ENCODE measurements at places on chromosomes 6 and 20.

GRCh38 chr20:23773127-23773526, 22.4 kb upstream of the CST1 start:
- DNase-seq: no peak

GRCh38 chr6:122075084-122075838, 324.2 kb upstream of the HSF2 start:
- DNase-seq: no peak

DNA sequence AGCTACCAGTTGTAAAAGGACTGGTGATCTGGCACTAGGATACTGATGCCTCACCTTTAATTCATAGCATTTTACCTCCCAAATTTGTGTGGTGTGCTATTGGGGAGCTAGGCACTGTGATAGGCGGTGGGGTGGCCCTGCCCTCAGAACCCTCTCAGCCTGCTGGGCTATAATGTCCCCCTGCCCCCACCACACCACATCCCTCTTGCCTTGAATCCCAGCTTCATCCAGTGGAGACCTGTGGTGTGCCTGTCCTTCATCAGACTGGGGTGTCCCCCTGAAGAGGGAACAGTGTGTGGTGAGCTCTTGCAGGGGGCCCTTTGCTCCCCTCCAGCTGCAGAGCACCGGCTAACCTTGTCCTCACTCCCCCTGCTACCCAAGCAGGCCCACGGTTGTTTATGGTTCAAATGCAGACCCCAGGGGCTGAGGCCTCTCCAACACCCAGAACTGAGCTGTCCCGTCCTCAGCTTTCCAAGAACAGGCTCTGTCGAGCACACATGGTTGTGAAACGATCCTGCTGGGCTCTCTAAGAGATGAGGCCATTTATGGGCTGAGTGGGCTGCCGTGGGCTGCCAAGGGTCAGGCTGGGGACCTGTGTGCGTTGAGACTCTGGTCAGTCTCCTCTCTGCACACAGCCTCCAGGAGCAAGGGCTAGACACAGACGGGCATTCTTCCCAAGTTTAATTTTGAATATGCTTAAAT, 26.9 kb upstream of the VEGFA start:
- DNase-seq: no peak

DNA sequence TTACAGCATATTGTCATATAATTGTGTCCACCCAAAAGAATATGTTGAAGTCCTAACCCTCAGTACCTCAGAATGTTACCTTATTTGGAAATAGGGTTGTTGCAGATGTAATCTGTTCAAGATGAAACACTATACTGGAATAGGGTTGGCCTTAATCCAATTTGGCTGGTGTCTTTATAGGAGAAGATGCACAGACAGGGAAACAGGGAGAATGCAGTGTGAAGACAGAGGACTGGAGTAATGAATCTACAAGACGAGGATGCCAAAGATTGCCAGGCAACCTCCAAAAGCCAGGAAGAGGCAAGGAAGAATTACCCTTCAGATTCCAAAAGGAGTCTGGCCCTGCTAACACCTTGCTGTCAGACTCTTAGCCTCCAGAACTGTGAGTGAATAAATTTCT, 482.9 kb downstream of the PTPRT start:
- no peak for DNase-seq

DNA sequence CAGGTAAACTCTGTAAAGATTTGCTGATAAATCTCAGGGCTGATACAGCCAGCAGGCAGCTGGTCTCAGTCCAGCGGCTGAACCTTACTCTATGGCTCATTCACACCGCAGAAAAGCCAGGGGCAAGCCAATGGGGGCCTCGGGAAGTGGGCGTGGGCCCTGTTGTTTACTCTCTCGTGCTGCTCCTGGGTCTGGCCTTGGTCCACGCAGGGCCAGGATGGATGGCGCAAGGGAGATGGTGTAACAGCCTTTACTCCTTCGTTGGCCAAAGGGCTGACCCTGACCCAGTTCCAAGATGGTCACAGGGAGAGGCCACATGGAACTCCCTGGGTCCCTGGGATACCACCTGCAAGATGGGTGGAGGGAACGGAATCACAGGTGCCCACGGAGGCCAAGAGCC, 16.2 kb downstream of the KCNK17 start:
- no peak for DNase-seq

DNA sequence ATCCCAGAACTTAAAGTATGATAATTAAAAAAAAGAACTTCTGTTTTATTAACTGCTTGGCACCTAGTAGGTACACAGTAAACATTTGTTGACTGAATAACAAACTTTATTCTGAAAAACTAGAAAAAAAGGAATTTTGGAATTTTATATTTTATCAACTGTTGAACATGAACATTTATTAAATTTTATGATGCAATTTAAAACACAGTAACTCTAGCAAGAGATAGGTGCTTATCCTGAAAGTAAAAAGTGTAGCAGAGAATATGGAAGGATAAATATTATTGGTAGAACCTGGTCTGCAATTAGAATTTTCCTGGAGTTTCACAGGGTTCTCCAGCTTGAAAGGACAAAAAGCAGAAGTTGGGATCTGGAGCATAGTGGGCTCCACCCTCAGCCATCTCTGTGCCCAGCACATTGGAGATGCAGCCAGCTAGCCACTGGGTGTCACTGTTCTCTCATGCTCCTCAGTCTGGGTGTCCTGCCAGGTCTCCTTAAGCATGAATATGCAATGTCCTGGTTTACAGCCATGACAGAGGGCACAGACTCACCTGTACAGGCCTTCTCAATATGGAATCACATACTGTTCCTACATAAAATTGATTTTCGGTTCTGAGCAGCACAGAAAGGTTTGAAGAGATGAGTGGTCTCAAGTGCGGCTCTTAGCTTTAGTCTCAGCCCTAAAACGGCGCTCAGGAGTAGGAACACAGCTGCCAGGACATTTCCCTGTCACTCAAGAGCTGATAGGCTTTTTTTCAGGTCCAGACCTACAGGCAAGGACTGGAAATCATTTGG, 31.7 kb upstream of the IL20RA start:
- peak; percentile 35 for DNase-seq

DNA sequence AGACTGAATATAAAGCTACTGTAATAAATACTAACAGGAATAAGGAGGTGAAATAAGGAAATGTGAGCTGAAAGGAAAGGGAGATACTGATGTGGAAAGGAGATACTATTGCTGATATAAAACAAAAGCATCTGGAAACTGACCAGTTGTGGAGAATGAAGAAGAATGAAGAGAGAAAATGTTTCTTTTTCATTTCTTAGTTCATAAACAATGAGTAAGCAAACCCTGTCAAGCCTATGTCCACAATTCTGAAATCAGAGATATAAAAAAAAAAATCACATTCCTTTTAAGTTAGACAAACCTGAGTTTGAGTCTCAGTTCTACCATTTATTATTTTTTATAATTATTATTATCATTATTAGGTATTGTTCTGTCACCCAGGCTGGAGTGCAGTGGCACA, 121.6 kb upstream of the GJE1 start:
- DNase-seq: no peak

- DNase-seq: no peak
These were observed 15.4 kb downstream of the COQ3 start for GRCh38 chr6:99378636-99379035.

GRCh38 chr20:15895126-15895525, 678.1 kb downstream of the KIF16B start:
- DNase-seq: no peak

DNA sequence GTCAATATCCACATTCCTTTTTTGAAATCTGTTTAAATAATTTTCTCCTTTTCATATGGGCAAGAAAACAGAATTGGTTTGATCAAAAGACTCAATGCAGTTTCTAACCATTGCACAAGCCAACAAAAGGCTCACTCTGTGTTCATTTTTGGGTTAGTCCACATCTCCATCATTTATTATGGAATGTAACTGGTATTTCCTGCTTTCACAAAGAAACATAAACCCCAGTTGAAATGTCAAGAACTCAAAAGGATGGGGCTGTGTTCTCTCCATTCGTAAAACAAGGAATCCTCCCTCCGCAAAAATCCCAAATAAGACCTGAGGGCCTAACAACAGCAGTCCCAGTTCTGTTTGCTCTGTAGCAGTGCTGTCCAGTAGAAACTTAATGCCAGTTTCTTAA, 420.9 kb downstream of the GJA1 start:
- no peak for DNase-seq

DNA sequence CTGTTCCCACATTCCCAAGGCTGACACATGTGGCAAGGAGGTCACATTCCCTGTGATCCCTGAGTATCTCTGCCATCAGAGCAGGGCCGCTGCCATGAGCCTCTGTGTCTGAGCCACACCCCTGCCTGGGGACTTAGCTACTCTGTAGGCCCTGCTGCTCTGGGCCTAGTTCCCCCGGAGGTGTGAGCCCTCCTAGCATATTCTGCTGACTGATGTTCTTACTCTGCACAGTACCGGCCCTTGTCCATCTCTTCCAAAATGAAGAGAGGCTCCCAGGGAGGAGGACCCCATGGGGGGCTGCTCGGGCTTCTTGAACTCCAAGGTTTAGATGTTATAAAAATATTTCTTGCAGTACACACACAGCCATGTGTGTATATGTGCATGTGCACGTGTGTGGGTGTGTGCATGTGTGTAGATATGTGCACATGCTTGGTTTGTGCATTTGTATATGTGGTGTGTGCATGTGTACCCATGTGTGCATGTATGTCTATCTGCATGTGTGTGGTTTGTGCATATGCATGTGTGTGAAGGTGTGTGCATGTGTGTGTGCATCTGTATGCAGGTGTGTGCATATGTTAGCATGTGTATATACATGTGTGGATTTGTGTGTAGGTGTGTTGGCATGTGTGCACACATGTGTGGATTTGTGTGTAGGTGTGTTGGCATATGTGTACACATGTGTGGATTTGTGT, 101.2 kb downstream of the ERMARD start:
- no peak for DNase-seq

DNA sequence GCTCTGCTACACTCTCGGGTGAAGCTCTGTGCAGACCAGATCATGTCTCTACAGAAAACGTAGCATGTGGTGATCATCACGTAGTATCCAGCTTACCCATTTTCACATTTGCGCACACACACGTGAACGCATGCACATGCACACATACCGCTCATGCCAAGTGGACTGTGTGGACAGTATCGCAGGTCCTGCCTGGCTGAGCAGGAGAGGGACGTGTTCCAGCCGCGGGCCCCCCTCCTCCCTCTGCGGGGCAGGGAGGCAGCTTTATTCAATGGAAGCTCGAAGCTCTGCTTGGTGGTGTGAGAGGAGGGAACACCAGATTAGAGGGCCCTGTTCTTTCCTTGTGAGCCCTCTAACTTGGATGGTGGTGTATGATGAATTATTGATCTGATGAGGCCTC, 51.1 kb downstream of the CDH26 start:
- DNase-seq: no peak

DNA sequence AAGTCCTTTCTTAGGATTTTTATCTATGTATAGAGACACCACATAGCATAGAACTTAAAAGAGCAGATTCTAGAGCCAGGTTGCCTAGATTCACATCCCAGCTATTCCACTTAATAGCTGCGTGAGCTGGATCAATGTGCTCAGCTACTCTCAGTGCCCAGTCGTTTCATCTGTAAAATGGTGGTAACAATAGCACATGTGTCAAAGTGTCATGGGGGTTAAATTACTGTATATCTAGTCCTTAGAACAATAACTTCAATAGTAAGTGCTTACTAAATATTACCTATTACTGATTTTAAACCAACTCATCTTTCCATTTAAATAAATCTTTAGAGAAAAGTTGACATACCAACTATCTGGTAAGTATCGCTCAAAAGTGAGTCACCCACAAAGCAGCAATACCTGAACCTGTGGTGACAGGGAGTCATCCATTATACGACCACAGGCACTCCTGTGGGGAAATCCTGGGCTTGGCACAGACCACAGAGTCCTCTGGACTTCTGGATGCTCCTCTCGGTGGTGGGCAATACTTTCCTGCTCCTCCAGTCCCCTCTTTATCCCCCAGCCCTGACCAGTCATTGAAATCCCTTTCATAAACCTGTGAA, 154.8 kb downstream of the PDSS2 start:
- DNase-seq: no peak

DNA sequence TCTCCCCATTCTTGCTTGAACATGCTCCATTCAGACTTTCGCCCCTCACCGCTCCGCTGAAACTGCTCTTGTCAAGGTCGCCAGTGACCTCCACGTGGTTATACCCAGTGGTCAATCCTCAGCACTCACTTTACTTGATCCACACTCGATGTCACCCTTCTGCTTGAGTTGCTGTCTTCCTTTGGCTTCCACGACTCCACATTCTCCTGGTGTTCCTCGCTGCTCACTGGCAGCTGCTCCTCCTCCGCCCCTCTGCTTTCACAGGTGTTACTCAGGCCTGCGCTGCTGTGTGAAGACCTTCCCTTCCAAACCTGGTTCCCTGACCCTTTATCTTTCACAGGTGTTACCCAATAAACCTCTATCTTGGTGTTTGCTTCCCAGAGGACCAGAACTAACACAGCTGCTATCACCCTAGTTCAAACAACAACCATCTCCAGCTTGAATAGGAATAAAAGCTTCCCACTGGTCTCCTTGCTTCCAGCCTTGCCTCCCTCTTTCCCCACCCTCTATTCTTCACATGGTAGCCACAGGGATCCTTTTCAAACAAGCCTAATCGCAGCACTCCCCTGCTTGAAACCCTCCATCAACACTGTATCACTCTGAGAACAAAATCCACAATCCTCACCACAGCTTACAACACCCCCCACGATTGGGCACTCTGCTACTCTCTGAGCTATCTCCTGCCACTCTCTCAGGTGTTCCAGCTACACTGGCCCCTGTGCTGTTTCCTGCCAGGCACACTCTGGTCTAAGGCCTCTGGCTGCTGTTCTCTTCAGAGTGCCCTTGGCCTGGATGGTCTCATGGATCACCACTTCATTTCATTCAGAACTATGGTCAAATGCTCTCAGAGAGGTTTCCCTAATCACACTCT, 10.7 kb downstream of the PPIL1 start:
- no peak for DNase-seq

- DNase-seq: no peak
These were observed 42.5 kb upstream of the CD93 start for GRCh38 chr20:23128461-23129125.

DNA sequence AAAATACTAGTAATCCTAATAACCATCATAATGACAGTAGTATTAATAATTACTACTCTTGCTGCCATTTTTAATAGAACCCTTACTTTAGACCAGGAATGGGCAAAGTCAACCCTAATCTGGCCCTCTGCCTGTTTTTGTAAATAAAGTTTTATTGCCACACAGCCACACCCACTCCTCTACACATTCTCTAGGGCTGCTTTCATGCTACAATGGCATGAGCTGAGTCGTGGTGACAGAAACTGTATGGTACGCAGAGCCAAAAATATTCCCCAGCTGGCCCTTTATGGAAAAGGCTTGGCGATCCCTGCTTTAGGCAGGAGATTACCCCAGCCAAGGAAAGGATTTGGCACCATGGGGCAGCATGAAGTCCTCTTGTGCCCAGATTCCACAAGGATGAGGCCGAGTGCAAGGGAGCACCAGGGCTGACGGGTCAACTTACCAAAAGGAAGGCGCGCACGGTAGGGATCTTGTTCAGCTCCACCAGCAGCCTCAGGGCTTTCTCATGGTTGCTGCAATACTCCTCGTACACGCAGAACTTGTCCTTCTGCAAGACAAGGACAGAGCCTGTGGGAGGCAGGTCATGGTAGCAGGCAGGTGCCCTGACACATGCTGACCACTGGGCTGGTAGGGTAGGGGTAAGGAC, 93.6 kb downstream of the PREX1 start:
- DNase-seq: no peak

GRCh38 chr6:148747471-148748165, 788 bp downstream of the UST start:
- DNase-seq: peak; percentile 66

All from hypothalamus (tissue), 51 donors.